Kidney (tissue), 22 donors: ENCODE measurements at places on chromosomes 1 and 21. TPM values are rescaled to one million over a fixed set of nuclear protein-coding genes. Genes with fewer than 3 reads are reported as not detected.

- peak; percentile 31 for DNase-seq
These were observed 10.3 kb downstream of the ACTRT2 start for GRCh38 chr1:3031401-3032221.

DNA sequence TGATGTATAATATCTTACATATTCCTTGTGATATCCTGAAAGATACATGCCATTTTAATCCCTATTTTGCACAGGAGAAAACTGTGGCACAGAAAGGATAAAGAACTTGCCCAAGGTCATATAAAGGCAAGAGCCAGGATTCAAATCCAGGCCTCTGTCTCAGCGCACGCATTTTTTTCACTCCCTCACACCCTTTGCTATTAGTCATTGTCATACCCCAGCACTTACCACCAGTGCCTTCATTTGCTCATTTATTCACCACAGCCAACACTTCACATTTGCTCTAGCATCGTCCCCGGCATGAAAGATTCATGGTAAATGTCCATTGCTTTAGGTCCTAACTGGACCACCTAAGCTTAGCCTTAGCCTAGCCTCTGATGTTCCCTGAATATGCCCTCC lies 14.2 kb downstream of the ALX3 start:
- DNase-seq = no peak

- DNase-seq = no peak
These were observed 38.6 kb upstream of the ADAMTS1 start for GRCh38 chr21:26883768-26884167.

The LRRC71 gene
- total RNA-seq = 0.50 TPM

GRCh38 chr1:223062177-223062576 lies 80.9 kb downstream of the TLR5 start:
- no peak for DNase-seq

The GPR25 gene
- 0.19 TPM for total RNA-seq

The PGLYRP4 gene
- not detected for total RNA-seq

- no peak for DNase-seq
These were observed 5.8 kb downstream of the ECE1 start for GRCh38 chr1:21284206-21285054.

- DNase-seq = no peak
These were observed 10.1 kb upstream of the PLA2G5 start for GRCh38 chr1:20059847-20060246.

The CD1B gene
- 0.60 TPM for total RNA-seq

The TTC39A gene
- 70.1 TPM for total RNA-seq

DNA sequence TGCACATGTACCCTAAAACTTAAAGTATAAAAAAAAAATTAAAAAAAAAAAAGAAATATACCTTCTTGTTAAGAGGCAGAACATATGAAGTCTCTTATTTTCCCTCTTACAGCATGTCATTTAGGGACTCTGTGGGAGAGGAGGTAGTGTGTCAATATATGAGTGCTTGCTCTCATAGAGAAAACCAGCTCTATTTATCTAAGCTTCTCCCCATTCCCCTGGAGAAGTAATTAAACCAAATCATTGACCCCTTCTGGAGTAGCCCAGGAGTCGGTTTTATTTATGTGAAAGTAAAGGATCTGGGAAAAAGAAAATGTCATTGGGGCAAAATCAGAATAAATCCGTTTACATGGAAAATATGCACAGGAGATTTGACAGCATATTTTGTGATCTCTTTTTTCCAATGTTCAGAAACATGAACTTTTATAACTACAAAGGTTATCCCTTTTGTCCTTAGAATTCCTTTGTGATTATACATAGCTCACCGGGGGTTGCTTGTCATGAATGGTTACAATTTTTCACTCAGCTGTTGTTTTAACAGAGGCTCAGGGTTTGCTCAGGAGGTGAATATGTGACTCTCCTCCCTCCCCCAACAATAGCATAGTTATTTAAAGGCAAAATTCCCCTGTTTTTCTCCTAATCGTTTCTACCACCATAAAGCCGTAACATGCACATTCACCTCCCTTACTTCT lies 114.5 kb upstream of the C1orf21 start:
- DNase-seq = no peak

The SPRR1B gene
- not detected for total RNA-seq

The FCAMR gene
- total RNA-seq = 1.8 TPM

- DNase-seq = no peak
These were observed 13.6 kb downstream of the DIP2A start for GRCh38 chr21:46472246-46472645.

GRCh38 chr1:19975423-19976193 lies 3.8 kb downstream of the PLA2G2A start:
- no peak for DNase-seq

- DNase-seq = peak; percentile 85
These were observed 45.7 kb downstream of the ATP2B4 start for GRCh38 chr1:203672346-203672745.
